Stimulated activated CD8-positive, alpha-beta memory T cell treated with anti-CD3 and anti-CD28 coated beads, Interleukin-15, amount 100 ng/mL, for 48 hours (primary cell): ENCODE measurements at places on chromosomes 7 and 10.

DNA sequence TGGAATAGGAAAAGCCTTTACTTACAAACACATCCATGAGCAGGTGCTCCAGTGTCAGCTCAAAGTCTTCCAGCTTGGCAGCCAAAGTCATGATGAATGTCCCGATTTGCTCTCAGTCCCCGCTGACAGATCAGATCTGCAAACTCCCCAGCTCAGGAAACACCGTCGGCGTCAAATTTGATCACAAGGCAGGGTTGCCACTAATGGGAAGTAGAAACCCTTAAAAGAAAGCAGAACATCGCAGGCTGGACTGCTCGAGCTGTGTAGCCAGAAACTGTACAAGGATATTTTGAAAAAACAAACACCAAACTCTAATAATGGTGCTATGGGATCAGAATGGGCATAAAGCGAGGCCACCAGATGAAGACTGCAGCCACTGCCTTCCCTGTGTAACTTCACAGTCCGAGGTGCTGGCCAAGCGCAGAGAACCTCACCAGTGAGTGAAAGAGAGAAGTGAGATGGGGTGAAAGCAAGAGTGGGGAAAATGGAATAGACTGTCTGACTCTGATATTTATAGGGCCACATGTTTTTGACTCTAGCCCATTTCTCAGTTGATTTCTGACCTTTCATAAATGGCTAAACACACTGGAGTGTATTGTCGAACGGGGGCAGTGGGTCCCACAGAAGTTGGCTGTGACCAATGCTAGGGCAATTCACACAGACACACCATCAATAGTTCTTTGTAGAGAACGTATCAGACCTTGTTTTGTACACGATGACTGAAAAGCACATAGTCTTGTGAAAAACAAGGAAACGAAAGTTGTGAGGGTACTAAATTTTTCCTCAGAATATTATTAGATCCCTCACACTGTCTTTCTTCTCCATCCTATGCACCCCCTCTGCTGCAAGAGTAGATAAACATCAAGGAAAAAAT is 306.2 kb downstream of the FRMD4A start:
- DNase-seq = no peak

DNA sequence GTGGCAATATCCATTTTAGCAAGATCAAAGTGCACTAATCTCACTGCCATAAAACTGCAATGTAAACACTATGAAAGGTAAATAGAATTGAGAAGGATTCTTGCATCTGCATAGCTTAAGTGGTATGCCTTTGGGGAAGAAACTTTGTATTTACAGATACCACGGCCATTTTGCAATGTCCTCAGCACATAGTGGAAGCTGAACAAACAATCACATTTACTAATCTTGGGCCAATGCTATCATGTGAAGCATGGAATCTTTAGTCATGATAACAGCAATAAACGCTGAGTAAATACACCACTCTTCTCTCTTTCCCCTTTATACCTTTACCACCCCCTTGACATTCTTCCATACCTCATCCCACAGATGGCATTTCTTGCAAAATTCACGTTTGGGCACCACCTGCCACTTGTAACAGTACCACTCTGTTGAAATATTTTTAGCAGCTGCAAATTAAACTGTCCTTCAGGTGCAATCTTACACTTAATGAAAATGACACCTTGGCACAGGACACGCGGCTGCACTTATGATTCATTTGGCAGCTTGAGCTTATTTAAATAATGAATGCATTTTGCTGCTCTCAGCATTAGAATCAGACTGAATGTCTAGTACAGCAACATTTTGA is 171.8 kb downstream of the SEMA3A start:
- no peak for DNase-seq

GRCh38 chr7:43392638-43393330 is 190.1 kb upstream of the STK17A start:
- no peak for DNase-seq

DNA sequence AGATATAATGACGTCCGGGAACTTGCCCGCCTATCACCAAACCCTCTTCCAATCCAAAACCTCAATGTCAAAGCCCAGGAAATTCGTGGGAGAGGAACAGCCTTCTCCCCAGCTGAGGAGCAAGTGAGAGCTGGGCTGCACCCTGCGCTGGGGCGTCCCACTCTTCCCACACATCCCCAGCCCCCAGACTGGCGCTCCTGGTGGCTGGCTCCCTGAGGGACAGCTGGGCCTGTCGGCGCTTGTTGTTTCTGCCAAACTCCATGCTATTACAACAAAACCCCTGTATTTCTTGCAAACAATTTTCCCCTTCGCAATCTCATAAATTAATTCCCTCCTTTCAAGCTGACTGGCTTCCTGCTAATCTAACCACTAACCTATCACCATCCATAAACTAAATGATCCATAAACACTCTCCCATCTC is 53.0 kb downstream of the GRID1 start:
- no peak for DNase-seq

- no peak for DNase-seq
These were observed 534 bp downstream of the FZD9 start for GRCh38 chr7:73433924-73434700.

GRCh38 chr10:74778436-74779094 is 47.8 kb upstream of the KAT6B start:
- DNase-seq = no peak

DNA sequence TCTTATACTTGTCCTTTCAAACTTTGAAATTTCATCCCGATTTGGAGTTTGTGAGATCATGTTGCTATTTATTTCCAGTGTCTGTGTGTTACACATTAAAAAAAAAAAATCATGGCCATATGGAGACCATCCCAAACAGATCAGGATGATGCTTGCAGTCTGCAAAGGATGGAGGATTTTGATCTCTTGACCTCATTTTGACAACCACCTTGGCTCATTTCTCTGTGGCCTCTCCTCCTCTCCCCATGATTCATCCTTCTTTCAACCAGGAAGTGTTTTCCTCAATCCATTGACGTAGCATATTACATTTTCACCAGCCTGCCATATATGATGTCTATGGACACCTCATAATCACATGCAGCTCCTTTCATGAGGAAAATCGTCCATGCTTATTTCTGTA is 68.9 kb upstream of the INSYN2A start:
- DNase-seq = no peak

- no peak for DNase-seq
These were observed 38.7 kb upstream of the PPP1R17 start for GRCh38 chr7:31648288-31648687.

GRCh38 chr10:125274961-125275360 is 114.6 kb upstream of the CTBP2 start:
- DNase-seq = no peak

DNA sequence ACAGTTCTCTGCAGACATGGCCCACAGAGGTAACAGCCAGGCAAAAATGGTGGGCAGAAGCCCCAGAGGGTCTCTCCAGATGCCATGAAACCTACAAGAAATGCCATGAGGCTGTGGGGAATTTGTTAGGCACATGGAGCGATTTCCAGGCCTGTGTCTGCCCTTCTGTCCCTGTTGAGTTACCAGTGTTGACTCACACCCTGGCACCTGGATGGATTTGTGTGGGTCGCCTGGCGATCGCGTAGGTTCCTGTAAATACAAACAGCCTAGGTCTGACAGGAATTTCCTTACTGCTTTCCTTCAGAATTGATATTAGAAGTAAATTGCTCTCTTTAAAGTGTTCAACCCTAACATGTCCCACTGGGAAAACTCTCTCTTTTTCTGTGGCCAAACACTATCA is 164.9 kb upstream of the EEPD1 start:
- DNase-seq = no peak

DNA sequence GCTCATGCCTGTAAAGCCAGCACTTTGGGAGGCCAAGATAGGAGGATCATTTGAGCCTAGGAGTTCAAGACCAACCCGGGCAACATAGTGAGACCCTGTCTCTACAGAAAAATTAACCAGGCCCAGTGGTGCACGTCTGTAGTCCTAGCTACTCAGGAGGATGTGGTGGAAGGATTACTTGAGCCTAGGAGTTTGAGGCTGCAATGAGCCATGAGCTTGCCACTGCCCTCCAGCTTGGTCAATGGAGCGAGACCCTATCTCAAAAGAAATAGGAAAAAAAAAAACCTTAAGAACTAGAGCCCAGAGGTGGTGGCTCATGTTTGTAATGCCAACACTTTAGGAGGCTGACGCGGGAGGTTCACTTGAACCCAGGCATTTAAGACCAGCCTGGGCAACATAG is 2.2 kb downstream of the STRA8 start:
- DNase-seq = no peak

DNA sequence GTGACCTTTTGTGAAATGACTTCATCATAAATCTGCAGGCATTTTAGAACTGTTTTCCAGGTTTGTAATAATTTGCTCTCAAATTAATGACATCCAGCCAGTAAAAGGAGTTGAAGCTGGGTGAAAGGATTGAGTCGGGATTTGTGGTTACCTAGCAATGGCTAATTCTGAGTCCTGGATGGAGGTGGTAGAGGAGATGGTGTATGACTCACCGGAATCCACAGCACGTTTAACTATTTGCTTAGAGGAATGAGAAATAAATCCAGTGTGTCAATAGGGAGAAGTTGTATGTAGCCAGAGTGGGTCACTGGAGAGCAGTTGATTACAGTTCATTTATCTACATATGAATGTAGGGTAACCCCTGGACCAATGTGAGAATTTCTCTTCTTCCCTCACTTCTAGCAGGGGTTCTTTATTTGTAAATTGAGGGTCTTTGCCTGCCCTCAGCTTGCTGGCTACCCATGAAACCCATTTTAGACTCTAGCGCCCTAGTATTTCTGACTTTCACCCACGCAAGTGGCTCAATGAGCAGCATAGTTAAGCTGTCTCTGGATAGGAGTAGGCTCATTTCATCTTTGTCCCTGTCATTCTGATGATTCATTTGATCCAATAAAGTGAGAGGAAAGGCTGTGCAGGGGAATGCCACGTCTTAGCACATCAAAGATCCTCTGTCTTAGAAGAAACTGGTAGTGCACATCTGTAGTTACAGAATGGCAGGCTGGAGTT is 547.8 kb downstream of the SORCS3 start:
- DNase-seq = no peak

DNA sequence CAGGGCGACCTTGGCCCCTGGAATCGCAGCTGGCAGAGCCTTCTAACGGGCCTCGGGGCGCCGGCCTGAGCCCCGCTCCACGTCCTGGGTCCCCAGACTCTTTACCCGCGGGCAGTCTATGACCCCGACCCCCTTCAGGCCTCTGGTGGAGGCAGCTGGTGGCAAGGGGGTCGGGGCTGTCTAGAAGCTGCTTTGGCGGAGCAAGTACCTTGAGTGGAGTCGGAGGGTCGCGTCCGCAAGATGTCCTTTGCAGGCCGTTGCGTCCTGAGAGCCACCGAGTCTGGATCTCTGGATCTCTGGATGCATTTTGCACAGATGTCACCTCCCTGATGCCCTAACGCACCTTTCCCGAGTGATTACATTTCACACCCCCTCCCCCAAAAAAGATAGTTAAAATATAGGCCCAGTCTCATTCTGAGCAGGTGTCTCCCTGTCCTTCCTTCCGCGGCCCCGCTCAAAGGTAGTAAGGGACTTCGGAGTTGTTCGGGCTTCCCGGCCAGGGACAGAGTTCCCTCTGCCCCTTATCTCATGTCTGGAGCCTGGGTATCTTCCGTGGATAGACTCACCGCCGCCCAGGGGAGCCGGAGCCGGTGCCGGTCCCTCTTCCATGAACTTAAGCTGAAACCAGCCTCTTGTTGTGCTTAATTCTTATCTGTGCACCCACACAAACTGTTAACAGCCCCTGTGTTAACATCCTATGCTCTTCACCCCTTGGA is 457 bp downstream of the ACADSB start:
- no peak for DNase-seq

DNA sequence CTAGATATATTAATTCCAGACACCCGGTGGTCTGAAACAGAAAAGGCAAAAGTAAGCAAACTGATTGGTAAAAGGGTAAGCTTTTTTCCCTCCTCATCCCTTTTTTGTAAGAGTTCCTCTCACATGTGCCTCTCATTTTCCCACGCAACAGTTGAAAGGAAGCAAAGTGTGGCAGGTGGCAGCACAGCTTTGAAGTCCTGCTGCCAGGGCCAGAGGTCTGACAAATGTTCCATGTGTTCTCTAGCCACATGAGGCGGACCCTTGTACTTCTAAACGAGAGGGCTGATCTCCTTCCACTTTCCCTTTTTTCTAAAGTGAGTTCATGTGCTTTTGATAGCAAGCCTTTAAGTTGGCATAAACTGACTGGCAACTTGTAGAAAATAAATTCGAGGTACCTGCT is 217.5 kb downstream of the POLR1F start:
- DNase-seq = no peak

DNA sequence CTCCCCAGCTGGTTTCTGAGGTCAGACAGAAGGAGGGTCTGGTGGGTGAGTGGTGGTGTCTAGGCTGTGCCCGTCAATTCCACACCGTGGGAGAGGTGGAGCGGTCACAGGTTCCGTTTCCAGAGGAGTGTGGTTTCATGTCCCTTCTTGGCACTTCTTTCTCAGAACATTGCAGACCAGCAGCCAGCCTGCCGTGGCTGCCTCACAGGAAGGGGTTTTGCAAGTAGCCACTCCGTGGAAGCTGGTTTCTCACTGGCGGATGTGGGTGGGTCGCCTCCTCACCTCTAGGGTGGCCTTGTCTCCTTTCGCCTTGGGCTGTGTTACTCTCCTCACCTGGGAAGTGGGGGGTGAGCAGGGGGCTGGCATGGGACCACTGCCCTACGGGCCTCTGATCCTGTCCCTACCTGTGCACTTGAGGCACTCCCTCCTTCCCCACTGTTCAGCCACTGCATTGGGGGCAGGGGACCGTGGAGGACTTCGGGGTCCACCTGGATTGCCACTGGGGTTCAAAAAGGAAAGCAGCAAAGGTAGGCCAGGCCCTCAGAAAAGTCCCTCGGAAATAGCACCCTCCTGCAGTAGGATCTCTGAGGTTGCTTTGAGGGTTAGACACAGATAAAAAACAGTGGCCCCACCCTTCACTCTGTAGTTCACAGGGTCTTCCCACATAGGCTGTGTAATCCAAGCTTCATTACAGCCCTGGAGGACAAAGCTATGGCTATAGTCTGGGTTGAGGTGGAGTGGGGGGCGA is 33.9 kb downstream of the TSPAN14 start:
- peak; percentile 51 for DNase-seq

- no peak for DNase-seq
These were observed 122.3 kb upstream of the CARD11 start for GRCh38 chr7:3165681-3166580.

DNA sequence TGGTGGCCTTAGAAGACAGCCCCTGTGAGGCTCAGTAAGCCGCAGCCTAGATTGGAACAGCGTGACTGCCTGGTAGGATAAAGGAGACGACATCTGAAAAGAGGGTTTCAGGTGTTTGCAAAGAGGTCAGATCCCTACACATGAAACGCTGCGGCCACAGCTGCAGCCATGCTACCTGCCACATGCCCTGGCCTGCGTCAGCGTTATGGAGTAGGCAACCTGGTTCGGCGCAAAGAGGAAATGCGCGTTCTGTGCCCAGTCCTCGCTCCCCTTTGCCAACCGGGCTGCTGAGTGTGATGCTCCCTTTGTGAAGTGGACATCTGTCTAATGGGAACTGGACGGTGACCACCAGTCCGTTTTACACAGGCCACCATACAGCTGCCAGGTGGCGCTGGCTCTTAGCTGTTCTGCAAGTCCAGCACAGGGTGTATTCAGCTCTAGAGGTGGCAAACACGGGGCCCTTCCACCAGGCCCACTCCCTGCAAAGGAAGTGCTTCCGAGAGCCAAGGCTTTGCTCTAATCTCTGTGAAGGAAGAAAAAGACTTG is 160.3 kb downstream of the CELF2 start:
- no peak for DNase-seq

GRCh38 chr10:107434201-107434600 is 269.7 kb upstream of the SORCS1 start:
- DNase-seq = no peak
